ENCODE measurements at places on chromosomes 2 and 18.

GRCh38 chr2:67008155-67008554 is 389.0 kb upstream of the ETAA1 start:
- DNase-seq = no peak

DNA sequence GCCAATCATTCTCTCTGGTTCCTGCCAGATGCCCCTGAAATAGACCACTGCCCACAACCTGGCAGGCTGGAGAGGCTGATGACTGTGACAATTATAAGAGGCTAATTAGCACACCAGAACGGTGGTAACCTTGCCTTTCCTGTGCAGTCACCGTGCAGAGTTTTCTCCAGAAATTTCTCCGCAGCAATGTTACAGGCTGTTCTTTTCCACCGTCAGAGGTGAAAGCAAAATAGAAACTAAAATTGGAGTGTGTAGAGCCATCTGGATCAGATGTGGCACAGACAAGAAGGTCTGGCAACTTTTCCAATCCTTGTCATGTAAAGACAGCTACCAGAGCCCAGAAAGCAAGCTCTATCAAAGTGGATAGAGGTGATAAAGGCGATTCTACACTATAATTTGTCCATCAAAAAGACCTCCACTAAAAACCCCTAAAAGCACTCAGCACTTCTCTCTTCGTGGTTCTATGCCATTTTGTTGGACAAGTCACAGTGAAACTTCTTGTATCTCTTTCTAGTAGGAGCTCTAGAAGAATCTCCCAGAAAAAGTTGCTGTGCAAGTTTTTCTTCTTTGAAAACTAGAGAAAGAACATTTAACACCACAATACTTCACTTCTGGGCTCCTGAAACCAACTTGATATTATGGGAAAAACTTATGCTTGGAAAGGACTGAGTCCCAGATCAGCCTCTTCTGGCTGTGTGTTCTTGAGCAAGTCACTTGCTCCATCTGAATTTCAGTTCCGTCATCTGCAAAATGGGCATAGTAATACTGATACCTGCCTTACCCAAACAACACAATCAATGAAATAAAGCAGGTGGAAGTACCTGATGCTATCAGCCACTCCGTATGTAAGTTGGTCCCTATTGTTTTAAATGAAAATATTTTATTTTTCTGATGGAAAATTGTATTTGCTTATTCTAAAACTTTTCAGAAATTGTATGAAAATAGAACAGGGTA is 295.6 kb upstream of the DLGAP1 start:
- DNase-seq = no peak

- DNase-seq = no peak
These were observed 11.2 kb downstream of the CFAP210 start for GRCh38 chr2:169683054-169683424.

DNA sequence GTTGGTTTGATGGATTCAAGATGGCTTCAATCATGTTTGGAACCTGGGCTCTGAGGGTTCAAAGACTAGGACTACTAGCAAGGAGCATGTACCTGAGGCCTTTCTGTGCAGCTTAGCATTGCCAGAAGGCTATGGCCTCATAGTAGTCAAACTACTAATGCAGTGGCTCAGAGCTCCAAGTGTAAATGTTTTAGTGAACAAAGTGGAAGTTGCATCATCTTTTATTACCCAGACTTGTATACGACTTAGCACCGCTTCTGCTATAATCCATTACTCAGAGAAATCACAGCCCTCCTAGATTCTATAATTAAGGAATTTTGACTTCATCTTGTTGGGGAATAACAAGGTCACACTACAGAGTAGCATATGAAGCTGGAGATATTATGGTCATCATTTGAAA is 210.5 kb downstream of the ERBB4 start:
- DNase-seq = no peak

DNA sequence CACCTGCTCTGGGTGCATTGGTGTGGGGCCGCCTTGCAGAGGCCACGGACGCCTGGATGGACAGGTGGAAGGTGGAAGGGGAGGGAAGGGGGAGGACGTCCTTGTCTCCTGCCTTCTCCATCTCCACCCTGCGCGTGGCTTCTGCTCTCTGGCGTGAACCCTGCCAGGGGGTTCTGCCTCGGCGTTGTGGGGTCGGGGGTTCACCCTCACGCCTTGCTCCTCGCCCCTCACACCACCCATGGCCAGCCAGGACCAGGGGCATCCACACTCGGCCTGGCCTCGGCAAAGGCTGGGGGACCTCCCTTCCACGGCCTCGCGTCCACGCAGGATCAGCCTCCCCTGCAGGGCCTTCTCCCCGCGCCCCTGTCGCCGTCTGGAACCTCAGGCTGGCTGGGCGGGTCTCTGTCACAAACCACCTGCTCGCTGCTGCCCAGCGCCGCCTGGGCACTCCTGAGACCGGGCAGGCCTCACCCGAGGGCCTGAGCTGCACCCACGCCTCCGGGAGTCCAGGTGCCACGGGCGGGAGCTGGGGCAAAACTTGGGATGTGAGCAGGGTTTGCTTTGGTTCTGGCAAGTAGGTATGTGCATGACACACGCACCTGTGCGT is 655.9 kb downstream of the GALR1 start:
- DNase-seq = no peak

- no peak for DNase-seq
These were observed 15.5 kb downstream of the SLC66A2 start for GRCh38 chr18:79935925-79936324.

GRCh38 chr2:189834059-189834458 is 49.8 kb downstream of the PMS1 start:
- DNase-seq = no peak

DNA sequence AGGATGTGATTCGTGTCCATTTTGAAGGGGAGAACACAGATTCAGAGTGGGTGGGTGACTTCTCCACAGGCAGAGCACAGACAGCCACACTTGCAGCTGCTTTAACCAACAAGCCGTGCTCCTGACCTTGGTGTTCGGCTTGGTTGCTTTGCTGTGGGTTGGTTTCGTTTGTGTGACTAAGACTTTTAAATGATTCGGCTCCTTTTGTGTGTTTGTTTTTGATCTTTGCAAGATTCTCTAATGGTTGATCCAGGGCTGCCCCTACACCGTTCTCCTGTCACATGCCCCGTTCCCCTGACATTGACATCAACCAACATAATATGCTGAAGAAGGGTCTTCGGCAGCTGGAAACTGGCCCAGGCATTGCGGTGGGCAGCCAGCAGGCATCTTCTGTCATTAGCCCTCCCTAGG is 95.9 kb upstream of the MBOAT2 start:
- DNase-seq = no peak

- DNase-seq = no peak
These were observed 68.6 kb upstream of the COL5A2 start for GRCh38 chr2:189248141-189248540.

- DNase-seq = no peak
These were observed 125.9 kb downstream of the ACOXL start for GRCh38 chr2:110858135-110858725.

DNA sequence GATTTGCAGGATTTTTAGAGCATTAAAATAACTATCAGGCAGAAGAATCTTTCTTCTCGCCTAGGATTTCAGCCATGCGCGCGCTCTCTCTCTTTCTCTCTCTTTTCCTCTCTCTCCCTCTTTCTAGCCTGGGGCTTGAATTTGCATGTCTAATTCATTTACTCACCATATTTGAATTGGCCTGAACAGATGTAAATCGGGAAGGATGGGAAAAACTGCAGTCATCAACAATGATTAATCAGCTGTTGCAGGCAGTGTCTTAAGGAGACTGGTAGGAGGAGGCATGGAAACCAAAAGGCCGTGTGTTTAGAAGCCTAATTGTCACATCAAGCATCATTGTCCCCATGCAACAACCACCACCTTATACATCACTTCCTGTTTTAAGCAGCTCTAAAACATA is 137.0 kb downstream of the MEIS1 start:
- no peak for DNase-seq

DNA sequence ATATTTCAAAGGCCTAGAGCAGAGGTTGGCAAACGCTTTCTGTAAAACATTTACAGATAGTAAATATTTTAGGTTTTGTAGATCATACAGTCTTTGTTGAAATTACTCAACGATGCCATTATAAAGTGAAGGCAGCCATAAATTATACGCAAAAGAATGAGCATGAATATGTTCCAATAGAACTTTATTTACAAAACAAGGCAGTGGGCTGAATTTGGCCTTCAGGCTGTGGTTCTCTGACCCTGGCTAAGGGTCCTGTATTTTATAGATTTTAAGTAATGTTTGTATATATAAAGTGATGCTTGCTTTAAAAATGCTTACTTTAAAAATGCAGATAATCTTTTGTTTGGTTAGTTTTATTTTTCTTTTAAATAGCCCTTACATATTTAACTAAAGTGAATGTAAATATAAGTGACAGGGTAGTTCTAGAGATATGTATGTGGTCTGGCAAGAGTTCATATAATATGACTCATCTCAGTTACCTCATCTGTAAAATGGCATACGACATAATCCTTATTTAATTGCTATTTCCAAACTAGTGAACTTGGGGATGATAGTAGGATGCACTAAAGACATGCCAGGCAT is 51.7 kb upstream of the ATP5MC3 start:
- no peak for DNase-seq

DNA sequence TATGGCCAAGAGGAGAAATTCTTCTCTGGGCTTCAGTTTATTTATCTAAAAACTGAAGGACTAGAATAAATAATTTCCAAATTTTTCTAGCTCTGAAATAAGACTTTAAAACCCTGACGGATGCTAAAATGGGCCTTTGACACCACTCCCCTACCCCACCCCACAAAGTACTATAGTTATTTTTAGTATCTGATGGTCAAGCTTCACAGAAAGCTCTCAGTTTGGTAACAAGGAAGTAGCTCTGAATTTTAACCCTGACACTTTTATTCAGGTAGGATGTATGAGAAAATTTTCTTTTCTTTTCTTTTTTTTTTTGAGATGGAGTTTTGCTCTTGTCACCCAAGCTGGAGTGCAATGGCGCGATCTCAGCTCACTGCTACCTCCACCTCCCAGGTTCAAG is 2.4 kb downstream of the RBKS start:
- DNase-seq = no peak

GRCh38 chr2:168025487-168026202 is 221.8 kb downstream of the STK39 start:
- no peak for DNase-seq

- DNase-seq = peak; percentile 22
These were observed 19.1 kb downstream of the TRAK2 start for GRCh38 chr2:201432038-201432620.

GRCh38 chr18:76927223-76927725 is 104.9 kb downstream of the ZNF236 start:
- no peak for DNase-seq

GRCh38 chr2:167420211-167420610 is 531.9 kb downstream of the XIRP2 start:
- no peak for DNase-seq

Measured in 8988T (cell line).